ENCODE measurements at places on chromosomes 3 and 15.

GRCh38 chr3:2929574-2929973 is 180.6 kb downstream of the IL5RA start:
- no peak for DNase-seq

DNA sequence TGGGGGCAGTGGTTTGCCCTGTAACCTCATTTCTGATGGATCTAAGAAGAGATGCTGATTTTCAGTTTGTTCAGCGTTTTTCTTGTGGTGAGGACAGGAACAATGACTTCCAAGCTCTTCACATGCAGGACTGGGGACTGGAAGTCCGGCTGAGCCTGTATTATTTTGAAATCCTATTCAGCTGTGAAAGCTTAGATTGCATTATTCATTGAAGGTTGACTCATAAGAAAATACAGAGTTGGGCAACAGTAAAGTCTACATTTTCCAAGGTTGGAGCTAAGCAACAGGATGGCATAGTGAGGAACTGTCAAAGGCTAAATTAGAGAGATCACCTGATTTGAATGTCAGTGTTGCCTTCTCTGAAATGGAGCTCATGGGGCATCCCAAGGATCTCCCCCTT is 230.9 kb upstream of the FEZF2 start:
- DNase-seq, result no peak

- no peak for DNase-seq
Measured at GRCh38 chr15:45225506-45226273, 26.3 kb upstream of the SLC28A2 start.

DNA sequence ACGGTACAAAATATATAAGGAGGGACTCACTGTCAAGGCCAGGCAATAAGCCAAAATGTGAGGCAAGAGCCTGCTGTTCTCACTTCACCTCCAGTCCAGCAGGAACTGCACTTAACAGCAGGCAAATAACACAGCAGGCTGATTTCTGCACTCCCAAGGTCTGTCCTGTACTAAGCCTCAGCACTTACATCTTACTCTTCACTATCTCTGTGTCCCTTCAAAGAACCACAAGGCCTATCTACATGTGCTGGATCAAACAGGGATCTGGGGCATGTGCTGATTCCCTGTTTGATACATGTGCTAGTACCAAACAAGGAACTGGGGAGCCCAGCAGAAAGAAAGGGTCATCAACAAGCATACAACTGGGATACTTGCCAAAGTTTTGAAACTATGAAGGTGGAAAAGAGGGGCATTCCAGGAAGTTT is 22.2 kb downstream of the UACA start:
- no peak for DNase-seq
